ENCODE measurements at places on chromosomes 5 and 9.

- DNase-seq: no peak
- peaks cover 8% of the 10 kb centered on the region for H3K4me1 ChIP-seq
- H3K27ac ChIP-seq: no peak overlapping the region
- no peaks in the 10 kb centered on the region for H3K36me3 ChIP-seq
- H3K4me3 ChIP-seq: no peak overlapping the region
- H3K27me3 ChIP-seq: no peaks in the 10 kb centered on the region
Measured at GRCh38 chr9:94150279-94150828, 66.1 kb downstream of the PTPDC1 start.

GRCh38 chr9:75918154-75918553 lies 27.7 kb downstream of the PCSK5 start:
- H3K27me3 ChIP-seq: no peaks in the 10 kb centered on the region
- DNase-seq: no peak
- H3K4me1 ChIP-seq: no peaks in the 10 kb centered on the region
- H3K27ac ChIP-seq: no peak overlapping the region
- no peak overlapping the region for H3K4me3 ChIP-seq

DNA sequence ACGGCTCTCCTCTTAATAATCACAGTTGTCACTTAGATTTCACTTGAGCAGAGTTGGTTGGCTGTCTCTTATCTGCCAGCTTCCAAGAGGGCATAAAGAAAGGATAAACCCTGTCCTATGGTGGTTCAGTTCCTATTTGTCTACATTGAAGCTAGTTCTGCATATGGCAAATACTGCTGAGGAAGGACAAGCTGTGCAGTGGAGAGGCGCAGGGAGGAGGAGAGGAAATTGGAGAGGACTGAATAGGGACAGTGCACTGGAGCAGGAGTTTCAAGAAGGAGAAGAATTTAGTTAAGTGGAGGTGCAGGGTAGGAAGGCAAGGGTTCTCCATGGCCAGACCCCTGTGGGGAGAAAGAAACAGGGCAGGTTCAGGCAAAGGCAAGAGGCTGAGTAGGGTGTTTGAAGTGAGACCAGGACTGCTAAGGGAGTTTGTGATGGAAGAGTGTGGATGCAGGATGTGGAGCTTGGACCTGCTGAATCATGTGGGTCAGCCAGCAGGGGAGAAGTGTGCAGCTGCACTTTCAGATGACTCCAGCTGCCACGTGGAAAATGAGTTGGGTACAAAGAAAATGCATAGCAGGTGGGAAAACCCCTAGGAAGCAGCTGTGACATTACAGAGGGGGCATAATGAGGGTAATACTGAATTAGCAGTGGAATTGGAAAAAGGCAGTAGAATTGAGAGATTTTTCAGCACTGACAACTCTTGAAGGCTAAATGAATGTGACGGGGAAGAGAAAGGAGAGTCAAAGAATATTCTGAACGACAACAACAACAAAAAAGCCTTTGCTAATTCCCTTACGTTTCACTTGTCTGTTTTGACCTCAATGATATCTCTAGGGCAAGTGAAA lies 66.8 kb downstream of the MAMDC2 start:
- DNase-seq: no peak
- no peaks in the 10 kb centered on the region for H3K36me3 ChIP-seq
- no peaks in the 10 kb centered on the region for H3K27me3 ChIP-seq
- no peaks in the 10 kb centered on the region for H3K4me1 ChIP-seq
- no peak overlapping the region for H3K27ac ChIP-seq

DNA sequence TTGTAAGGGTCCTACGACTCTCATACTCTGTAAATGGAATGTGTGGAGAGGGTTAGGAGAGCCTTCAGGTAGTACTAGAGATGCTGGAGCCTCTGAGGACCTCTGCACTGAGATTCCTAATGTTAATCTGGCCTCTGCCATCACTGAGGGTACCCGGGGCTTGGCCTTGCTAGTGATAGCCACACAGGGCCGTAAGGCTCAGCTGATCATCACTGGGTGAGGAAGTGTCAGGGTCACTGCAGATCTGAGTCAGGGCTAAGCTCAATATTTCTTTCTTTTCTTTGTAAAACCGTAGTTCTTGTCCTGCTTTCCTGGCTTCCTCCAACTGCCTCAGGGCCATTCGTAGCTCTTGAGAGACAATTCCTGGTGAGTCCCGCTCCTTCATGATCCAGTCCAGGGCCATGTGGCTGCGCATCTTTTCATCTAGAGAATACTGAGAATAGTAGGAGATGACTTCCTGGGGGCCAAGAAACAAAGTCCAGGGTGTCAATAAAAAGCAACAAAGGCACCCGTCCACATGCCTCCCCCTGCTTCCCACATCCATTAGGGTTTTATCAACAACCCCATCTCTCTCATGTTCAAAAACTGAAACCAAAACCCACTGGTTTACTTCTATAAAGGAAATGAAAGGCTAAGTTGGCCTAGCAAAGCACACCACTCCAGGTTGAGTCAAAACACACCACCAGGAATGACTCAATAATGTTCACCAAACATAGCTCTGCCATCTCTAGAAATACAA lies 47.7 kb downstream of the LIX1 start:
- H3K27ac ChIP-seq: no peak overlapping the region
- no peaks in the 10 kb centered on the region for H3K4me1 ChIP-seq
- H3K27me3 ChIP-seq: no peaks in the 10 kb centered on the region
- no peaks in the 10 kb centered on the region for H3K36me3 ChIP-seq
- H3K4me3 ChIP-seq: no peak overlapping the region

DNA sequence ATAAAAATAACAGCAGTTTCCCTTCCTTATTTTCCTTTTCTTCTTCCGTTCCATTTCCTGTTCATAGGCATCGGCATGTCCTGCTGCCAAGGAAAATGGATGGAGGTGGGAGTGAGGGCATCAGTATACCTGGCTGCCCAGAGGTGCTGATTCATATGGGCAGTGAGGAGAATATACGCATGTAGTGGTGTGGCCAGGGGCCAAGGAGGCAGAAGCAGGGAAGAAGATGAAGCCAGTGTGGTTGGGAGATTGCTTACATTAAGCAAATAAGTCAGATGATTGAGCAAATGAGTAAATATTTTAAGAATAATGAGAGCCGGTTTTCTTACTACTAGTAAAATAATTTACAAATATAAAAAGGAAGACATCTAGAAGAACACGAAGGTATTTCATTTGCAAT lies 344.9 kb upstream of the PAPPA start:
- H3K36me3 ChIP-seq: no peaks in the 10 kb centered on the region
- no peaks in the 10 kb centered on the region for H3K27me3 ChIP-seq
- no peak overlapping the region for H3K27ac ChIP-seq
- DNase-seq: no peak
- H3K4me1 ChIP-seq: no peaks in the 10 kb centered on the region

- H3K27ac ChIP-seq: no peak overlapping the region
- no peaks in the 10 kb centered on the region for H3K36me3 ChIP-seq
- no peak for DNase-seq
- H3K4me1 ChIP-seq: no peaks in the 10 kb centered on the region
Measured at GRCh38 chr5:11655681-11656080, 248.6 kb downstream of the CTNND2 start.

GRCh38 chr5:126552614-126553013 lies 42.4 kb downstream of the ALDH7A1 start:
- H3K4me3 ChIP-seq: no peak overlapping the region
- H3K4me1 ChIP-seq: no peaks in the 10 kb centered on the region
- no peaks in the 10 kb centered on the region for H3K36me3 ChIP-seq
- H3K27me3 ChIP-seq: no peaks in the 10 kb centered on the region

DNA sequence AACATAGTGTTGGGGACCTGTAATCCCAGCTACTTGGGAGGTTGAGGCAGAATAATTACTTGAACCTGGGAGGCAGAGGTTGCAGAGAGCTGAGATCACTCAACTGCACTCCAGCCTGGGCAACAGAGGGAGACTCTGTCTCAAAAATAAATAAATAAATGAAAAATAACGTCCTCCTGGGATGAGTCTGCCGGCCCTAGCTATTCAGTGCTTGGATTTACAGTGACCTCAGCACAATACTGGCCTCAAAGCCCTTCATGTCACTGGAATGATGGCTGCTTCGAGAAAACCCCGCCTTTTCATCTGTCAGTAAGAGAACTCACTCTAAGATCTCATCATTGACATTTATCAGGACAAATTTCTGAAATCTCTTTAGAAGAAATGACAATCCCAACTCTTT lies 35.5 kb downstream of the SOX30 start:
- H3K4me3 ChIP-seq: no peak overlapping the region
- H3K36me3 ChIP-seq: no peaks in the 10 kb centered on the region
- H3K27ac ChIP-seq: no peak overlapping the region
- H3K4me1 ChIP-seq: peaks cover 29% of the 10 kb centered on the region
- H3K27me3 ChIP-seq: no peaks in the 10 kb centered on the region

GRCh38 chr5:176733406-176734262 lies 76.7 kb upstream of the UNC5A start:
- H3K4me3 ChIP-seq: no peak overlapping the region
- no peaks in the 10 kb centered on the region for H3K36me3 ChIP-seq
- no peak for DNase-seq
- H3K4me1 ChIP-seq: no peaks in the 10 kb centered on the region
- H3K27ac ChIP-seq: no peak overlapping the region

- no peak overlapping the region for H3K4me3 ChIP-seq
- no peak for DNase-seq
- no peak overlapping the region for H3K27ac ChIP-seq
- no peaks in the 10 kb centered on the region for H3K27me3 ChIP-seq
Measured at GRCh38 chr9:76987594-76988200, 31.8 kb upstream of the FOXB2 start.

All from CD4-positive, alpha-beta memory T cell (primary cell).